ENCODE measurements at places on chromosomes 5 and 9.

DNA sequence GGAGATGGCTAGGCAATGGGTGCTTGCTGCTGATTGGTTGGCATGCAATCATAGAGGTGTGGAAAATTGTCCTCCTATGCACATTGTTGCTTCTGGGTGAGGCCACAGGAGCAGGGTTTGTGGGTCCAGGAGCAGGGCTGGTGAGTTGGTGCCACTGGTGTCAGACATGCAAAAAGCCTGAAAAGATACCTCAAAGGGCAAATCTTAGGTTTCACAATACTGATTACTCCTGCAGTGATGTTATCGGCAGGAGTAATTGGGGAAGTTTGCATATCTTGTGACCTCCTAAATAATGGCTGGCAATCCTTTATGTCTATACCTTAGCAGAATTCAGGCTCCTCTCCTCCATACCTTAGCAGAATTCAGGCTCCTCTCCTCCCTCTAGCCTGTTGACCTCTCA is 25.2 kb downstream of the SLC25A48 start:
- no peak for DNase-seq

DNA sequence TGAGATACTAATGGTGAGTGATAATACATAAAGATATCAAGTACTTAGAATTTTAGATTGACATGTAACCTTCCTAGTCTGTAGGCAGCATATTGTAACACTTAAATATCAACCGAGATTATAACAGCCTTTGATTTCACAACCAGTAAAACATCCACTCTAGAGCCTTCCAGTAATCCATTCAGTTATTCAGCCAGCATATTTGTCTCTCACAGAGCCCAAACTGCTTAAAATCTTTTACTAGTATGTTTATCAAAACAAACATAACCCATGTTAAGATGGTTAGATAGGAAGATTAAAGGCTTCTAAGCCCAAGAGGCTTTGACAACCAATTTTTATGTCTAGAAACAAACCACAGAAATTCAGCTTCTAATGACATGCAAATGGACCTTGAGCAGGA is 177.9 kb upstream of the FST start:
- no peak for DNase-seq

DNA sequence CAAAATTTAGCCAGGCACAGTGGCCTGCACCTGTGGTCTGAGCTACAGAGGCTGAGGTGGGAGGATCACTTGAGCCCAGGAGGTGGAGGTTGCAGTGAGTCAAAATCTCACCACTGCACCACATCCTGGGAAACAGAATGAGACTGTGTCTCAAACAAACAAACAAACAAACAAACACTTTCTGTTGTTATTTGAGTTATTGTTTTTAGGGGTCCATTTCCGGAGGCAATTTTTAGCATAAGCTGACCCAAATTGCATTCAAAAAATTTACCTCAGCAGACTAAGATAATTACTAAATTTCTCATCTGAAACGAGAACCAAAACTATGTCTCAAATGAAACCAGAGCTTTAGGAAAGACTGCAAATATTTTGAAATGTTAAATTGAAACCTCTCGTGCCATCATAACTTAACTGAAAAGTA is 1485.1 kb downstream of the EFNA5 start:
- no peak for DNase-seq

- no peak for DNase-seq
Measured at GRCh38 chr5:71932131-71932654, 175.1 kb upstream of the MAP1B start.
